GM13977 (cell line): ENCODE measurements at places on chromosomes 6 and 20.

- DNase-seq = no peak
These were observed 8.2 kb upstream of the ADGRF4 start for GRCh38 chr6:47690214-47690613.

- no peak for DNase-seq
These were observed 39.3 kb upstream of the SCGN start for GRCh38 chr6:25612666-25613065.

- DNase-seq = no peak
These were observed 481.6 kb downstream of the BTBD3 start for GRCh38 chr20:12399110-12399836.

GRCh38 chr6:20433321-20433720 lies 31.6 kb downstream of the E2F3 start:
- DNase-seq = no peak

DNA sequence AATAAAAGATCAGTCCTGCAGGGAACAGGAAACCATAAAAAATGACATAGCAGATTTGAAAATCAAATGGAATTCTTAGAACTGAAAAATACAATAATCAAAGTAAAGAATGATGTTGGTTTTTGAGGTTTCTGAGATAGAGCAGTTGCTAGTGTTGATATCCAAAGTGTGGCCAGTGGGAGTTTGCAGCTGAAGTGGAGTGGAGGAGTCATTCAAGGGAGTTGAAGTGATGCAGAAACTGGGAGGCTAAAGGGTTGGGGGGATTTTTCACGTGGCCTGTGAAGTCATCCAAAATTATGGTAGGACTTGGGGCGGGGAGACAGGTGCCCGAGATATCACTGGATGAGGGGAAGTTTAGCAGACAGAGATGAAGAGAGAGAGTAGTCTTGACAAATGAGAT lies 123.6 kb downstream of the CDC5L start:
- no peak for DNase-seq

- no peak for DNase-seq
These were observed 160.2 kb upstream of the FOXA2 start for GRCh38 chr20:22744341-22745193.

DNA sequence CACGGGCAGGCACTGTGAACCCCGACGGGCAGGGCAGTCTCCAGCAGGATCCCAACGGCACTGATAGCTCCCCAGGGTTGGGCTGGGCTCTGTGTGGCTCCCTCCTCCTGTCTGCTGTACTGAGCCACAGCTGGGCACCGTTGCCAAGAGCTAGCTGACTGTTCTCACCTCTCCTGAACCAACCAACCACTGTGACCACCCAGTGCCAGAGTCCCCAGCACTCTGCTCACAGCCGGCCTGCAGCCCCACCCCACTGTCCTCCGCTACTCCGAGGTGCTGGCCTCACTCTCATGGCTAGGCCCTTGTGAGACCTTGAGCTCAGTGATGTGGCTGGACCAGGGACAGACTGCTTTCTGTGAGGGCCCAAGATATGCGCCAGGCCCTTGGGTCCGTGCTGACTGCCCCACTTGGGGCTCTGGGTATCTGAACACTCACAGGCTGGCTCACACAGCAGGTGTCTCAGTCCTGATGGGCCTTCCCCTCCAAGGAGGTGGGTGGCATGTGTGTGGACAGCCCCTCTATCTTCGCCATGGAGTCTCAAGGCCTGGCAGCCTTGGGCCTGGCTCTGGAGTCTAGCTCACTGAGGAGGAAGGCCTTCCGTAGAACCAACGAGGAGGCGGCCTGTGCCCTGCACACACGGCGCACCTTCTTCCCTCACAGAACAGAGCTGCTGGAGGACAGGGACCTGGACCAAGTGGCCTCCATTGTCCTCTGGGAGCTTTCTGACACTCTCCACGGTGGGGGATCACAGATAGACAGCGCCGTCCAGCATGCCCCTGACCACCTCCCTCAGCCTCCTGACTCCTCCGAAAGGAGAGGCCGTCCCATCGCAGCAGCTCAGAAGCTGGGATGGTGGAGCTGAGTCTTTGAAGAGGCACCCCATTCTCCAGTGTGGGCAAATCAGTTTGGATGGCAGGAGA lies 53.5 kb downstream of the TCP11 start:
- DNase-seq = no peak

DNA sequence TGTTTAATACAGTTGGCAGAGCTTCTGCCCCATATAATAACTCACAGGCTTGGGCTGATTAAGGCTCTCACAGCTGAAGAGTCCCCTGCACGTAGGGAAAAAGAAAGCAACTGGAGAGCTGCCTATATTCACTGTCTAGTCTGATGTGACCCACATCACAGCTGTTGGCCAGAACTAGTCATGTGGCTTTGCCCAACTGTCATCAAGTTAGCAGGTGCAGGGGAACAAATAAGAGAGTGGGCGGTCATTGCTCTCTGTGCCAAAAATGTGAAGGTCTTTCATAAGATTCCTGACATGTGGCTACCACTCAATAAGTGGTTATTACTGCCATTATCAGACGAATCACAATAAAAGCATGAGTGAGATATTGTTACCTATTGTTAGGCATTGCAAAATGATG lies 665.2 kb downstream of the DOK5 start:
- no peak for DNase-seq

GRCh38 chr6:46377209-46377608 lies 114.0 kb downstream of the RCAN2 start:
- no peak for DNase-seq

DNA sequence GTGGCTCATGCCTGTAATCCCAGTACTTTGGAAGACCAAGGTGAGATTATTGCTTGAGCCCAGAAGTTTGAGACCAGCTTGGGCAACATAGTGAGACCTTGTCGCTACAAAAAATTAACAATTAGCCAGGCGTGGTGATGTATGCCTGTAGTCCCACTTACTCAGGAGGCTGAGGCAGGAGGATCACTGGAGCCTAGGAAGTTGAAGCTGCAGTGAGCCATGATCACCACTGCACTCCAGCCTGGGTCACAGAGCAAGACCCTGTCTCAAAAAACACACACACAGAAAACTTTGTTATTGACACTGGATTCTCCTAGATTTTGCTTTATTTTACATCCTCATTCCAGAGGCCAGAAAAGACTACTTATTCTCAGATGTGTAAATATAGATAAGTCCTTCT lies 9.5 kb upstream of the REV3L start:
- no peak for DNase-seq

DNA sequence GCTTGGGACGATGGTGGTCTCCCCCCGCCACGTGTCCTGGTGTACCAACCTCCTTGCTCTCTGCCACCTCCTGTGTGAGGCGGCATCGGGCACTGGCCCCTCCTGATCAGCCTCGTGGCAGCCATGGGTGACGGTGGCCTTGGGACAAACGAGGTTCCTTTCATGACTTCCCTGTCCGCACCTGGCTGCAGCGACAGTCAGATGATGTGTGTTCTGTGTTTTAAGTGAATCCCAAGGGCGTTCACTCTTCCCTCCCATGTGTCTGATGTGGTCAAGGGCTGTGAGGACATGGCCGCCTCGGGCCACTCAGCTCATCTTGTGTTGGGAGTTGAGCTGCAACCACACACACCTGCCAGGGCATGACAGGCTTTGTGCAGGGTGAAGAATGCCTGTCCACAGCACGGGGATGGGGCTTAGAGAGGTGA lies 30.4 kb upstream of the PCMTD2 start:
- no peak for DNase-seq

DNA sequence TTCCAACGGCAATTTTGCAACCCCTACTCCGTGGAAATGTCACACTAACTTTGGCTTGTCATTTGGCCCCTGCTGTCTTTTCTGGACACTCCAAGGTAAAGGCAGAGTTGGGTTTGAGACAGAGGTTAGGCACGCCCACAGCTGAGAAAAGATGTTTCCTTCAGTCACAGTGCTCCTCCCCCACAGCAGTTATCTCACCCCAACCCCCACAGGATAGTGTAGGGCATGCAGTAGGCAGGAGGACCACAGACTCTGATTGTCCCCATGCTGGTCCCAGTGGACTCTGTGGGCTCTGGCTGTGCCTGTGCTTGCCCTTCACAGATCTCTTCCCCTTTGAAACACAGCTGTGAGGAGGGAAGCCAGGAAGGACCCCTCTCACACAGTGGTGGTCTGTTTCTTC lies 124.0 kb upstream of the CARMIL1 start:
- DNase-seq = no peak

- no peak for DNase-seq
These were observed 138.4 kb upstream of the TOP1 start for GRCh38 chr20:40890181-40890580.

DNA sequence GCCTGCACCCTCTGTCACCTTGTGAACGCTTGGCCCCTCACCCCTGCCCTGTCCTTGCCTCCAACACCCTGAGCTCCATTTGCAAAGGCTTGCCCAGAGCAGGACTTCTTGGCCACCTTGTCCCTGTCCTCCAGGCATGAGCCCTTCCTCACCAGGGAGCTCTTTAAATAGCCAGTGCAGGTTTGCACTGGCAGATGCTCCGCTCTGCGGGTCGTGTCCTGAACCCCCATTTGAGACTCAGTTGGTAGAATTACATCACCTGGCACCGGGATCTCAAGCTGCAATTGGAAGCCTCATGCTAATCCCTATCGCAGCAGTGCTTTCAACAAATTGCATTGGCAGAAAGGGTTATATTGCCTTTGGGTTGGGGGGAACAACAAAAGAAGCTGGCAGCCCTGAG lies 85.9 kb downstream of the TRMT6 start:
- no peak for DNase-seq

DNA sequence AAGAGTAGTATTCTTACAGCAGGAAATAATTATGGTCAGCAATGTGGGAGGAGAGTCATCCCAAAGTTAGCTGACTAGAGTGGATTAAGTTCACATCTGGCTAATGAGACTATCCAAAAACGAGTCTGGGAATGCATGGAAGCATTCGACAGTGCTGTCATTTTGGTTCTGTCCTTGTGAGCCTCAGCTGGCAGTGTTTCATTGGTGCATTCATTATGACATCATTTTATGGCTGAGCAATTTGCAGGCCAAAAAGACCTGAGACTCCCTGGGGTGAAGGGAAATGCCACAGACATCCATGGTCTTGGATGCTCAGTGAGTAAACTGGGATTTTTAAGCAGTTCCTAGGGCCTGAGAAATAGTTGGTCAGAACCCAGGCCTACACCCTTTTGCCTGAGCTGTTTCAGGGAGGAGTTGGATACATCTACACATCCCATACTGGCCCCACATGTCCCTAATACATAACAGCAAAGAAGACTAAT lies 196.4 kb upstream of the CCN2 start:
- DNase-seq = no peak
